ENCODE measurements at places on chromosomes 6 and 20. TPM values are rescaled to one million over a fixed set of nuclear protein-coding genes. Genes with fewer than 3 reads are reported as not detected.
A peak's percentile ranks its signal among the peaks of the same experiment; 100 is the strongest.

DNA sequence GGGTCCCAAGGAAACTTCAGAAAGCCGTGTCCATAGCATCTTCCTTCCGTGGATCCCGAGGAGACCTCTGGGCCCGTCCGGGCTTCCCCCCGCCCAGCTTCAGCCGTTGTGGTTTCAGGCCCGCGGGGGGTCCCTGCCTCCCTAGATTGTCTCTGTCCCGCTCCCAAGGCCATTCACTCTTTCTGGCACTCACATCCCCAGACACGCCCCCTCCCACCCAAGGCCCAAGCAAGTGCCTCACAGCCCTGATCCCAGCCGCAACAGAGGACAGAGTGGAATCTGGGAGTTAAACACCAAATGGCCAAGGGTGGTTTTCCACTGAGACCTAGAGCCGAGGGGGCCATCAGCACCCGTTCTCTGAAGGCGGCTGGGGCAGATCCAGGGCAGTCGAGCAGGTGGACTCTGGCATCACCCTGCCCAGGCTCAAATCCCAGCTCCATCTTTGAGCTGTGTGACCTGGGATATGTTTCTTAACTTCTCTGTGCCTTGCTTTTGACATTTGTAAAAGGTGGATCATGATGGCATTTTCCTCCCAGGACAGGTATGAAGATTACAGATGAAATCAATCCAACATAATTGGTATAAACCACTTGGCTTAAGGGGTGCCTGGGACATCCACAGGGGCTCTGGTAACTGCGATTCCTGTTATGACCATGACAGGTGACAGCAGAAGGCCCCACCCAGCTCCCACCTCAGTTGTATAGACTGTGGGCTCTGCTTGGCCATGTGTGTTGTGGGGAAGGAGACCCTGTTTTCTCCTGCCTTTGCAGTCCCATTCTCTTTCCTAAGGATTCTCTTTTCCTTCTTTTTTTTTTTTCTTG, 48.1 kb downstream of the CTCFL start:
- H3K27me3 ChIP-seq, result no peaks in the 10 kb centered on the region
- DNase-seq, result no peak
- H3K27ac ChIP-seq, result no peak overlapping the region

DNA sequence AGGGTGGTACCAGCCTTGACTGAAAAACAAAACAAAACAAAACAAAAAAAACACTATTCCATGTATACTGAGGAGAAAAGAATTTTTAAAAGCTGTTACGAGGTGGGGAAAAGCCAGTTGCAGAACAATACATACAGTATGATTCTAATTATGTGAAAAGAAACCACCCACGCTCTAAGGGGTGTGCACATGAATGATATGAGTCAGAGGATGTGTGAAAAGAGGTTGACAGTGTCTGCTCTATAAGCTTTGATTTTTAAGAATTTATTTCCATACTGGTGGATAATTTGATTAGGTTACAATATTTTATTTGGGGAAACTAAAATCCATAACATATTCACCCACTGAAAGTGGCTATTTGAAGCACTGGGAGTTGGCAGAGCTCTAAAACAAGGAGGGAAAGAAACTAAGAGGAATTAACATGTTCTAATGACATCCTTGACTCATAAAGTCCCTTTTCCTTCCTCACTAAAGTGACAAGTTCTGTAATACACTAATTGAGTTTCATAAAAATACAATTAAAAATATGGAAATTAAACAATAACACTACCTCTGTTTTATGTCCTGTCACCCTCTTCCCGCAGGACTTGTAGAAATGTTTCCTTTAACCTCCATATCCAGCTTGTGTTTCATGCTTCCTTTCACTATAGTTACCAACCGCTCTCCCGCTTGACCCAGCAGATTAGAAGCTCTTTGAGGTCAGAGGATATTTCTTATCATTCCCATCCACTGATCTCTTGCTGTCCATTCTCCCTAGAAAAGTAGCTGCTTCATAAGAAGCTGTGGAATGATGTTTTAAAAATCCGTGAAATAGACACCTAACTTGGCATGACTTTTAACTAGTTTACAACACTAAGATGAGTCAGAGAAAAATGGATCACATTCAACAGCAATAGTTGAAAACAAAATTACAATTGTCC, 118.6 kb upstream of the CCDC28A start:
- no peak for DNase-seq
- H3K36me3 ChIP-seq, result no peaks in the 10 kb centered on the region
- H3K4me1 ChIP-seq, result no peaks in the 10 kb centered on the region
- no peaks in the 10 kb centered on the region for H3K27me3 ChIP-seq
- H3K27ac ChIP-seq, result no peak overlapping the region

DNA sequence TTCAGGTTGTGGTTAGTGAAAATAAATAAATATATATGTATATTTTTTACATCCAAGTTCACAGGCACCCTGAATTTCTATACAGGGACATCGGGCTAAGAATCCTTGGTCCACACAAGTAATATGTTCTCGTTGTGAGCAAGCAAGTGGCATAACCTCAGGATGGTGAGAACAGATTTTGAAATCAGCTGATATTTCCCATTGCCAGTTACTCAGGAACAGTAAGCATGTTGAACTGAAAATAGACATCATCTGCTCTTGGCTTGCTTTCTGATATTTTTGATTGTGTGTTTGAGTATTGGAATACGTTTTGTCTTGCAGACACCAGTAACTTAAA, 87.7 kb downstream of the TRMT6 start:
- DNase-seq, result no peak
- no peaks in the 10 kb centered on the region for H3K27me3 ChIP-seq
- no peak overlapping the region for H3K27ac ChIP-seq
- H3K4me3 ChIP-seq, result no peak overlapping the region
- H3K4me1 ChIP-seq, result no peaks in the 10 kb centered on the region
- H3K36me3 ChIP-seq, result no peaks in the 10 kb centered on the region

- no peaks in the 10 kb centered on the region for H3K4me1 ChIP-seq
- no peak overlapping the region for H3K27ac ChIP-seq
- H3K4me3 ChIP-seq, result no peak overlapping the region
- H3K36me3 ChIP-seq, result no peaks in the 10 kb centered on the region
These were observed 129.9 kb upstream of the CHD6 start for GRCh38 chr20:41748051-41748450.

- no peaks in the 10 kb centered on the region for H3K4me1 ChIP-seq
- H3K4me3 ChIP-seq, result no peak overlapping the region
- DNase-seq, result no peak
- no peak overlapping the region for H3K27ac ChIP-seq
These were observed 28.8 kb upstream of the SYNJ2 start for GRCh38 chr6:157952861-157953351.

DNA sequence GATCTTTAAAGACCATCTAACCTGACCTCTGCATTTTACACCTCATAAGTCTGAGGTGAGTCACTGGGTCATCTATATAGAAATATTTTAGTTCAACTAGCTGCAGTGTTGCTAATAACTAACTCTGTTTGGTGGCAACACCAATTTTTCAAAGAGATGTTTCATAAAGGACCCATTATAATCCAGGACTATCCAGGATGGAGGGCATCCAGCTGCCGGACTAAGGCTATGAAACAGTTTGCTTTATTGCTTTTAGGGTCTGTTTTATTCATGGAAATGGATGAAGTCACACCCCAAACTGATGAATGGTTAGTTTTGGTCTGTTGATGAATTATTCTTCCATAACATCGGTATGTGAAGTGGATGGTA, 204.2 kb upstream of the GMDS start:
- H3K36me3 ChIP-seq, result no peaks in the 10 kb centered on the region
- H3K4me1 ChIP-seq, result no peaks in the 10 kb centered on the region
- no peak overlapping the region for H3K27ac ChIP-seq
- DNase-seq, result no peak
- H3K4me3 ChIP-seq, result no peak overlapping the region

DNA sequence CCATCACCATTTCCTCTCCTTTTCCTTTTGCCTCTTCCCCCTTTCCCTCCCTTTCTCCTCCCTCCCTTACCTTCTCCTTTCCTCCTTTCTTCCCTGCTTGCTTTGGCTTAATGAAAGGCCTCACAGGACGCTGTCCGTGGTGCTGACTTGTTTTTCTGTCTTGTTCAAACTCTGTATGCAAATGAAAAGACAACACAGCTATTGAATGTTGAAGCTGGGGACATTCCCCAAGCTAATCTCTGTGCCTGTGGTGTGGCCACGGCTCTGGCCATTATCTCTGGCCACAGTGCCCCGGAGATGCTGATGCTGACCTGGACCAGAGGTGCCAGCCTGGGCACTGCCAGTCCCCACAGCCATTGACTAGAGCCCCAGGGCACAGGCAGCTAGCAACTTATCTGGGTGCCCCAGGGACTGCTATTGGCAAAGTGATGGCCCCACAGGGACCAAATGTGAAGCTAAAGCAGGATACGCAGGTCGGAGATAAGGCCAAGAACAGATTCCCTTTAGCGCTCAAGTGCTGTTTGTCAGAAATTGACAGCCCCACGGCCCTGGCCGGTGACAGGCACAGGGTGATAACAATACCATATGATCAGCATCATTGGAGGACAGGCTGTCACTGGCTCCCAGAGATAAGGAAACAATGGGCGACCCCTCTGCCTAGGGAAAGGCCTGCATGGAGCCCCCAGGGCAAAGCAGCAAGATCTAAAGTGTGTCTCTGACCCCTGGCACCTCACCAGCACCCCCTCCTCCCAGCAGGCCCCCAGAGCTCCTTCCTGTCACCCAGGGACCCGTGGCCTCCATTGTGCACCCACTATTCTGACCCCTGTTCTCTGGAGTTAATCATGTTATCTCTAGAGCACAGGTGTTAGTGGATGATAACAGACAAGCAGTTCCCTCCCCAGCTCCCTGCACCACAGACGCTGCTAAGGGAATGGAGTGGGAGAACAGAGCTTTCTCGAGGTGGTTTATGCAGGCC, 31.6 kb upstream of the SLC32A1 start:
- H3K4me1 ChIP-seq, result no peaks in the 10 kb centered on the region
- H3K27ac ChIP-seq, result no peak overlapping the region
- no peaks in the 10 kb centered on the region for H3K36me3 ChIP-seq
- no peaks in the 10 kb centered on the region for H3K27me3 ChIP-seq
- H3K4me3 ChIP-seq, result no peak overlapping the region

DNA sequence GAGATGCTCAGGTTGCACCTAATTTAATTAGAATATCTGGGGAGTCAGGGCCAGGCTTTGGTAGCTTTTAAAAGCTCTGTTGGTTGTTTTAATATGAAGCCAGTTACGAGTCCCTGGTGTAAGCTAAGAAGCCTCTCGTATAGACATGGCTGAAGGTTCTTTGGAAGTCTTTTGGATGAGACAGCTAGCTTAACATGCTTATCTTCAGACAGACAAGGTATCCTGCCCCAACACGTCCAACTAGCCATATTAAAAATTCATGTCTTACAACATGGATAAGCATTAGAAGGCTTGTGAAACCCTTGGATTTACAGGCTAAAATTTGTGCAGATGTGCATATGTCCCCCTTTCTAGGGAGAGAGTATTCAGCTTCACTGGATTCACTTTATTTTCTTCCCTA, 105.7 kb upstream of the KCNK16 start:
- no peak for DNase-seq
- H3K27ac ChIP-seq, result no peak overlapping the region
- H3K4me3 ChIP-seq, result no peak overlapping the region
- H3K27me3 ChIP-seq, result no peaks in the 10 kb centered on the region
- H3K4me1 ChIP-seq, result no peaks in the 10 kb centered on the region

GRCh38 chr6:41576667-41577066, 30.5 kb downstream of the FOXP4 start:
- no peaks in the 10 kb centered on the region for H3K36me3 ChIP-seq
- H3K4me3 ChIP-seq, result no peak overlapping the region
- H3K27ac ChIP-seq, result no peak overlapping the region
- no peaks in the 10 kb centered on the region for H3K4me1 ChIP-seq

- H3K27ac ChIP-seq, result no peak overlapping the region
- no peaks in the 10 kb centered on the region for H3K4me1 ChIP-seq
- no peak overlapping the region for H3K4me3 ChIP-seq
- H3K27me3 ChIP-seq, result no peaks in the 10 kb centered on the region
- DNase-seq, result no peak
These were observed 150.9 kb upstream of the HMGN3 start for GRCh38 chr6:79385333-79385732.

DNA sequence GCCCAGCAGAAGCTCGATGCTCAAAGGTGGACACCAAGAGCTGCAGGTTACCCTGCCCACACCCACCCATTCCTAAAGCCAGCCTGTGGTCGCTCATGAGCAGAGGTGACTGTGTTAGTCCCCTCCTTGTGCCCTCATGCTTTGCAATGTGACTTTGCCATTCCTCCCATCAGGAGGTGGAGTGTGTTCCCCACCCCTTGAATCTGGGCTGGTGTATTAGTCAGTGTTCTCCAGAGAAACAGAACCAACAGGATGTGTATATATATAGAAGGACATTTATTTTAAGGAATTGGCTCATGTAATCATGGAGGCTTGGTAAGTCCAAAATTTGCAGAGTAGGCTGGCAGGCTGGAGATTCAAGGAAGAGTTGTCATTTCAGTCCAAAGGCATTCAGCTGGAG, 54.4 kb upstream of the RNF24 start:
- peak overlapping the region; percentile 99 for H3K27ac ChIP-seq
- DNase-seq, result no peak
- peaks cover 16% of the 10 kb centered on the region for H3K4me1 ChIP-seq
- no peaks in the 10 kb centered on the region for H3K27me3 ChIP-seq
- H3K4me3 ChIP-seq, result no peak overlapping the region

DNA sequence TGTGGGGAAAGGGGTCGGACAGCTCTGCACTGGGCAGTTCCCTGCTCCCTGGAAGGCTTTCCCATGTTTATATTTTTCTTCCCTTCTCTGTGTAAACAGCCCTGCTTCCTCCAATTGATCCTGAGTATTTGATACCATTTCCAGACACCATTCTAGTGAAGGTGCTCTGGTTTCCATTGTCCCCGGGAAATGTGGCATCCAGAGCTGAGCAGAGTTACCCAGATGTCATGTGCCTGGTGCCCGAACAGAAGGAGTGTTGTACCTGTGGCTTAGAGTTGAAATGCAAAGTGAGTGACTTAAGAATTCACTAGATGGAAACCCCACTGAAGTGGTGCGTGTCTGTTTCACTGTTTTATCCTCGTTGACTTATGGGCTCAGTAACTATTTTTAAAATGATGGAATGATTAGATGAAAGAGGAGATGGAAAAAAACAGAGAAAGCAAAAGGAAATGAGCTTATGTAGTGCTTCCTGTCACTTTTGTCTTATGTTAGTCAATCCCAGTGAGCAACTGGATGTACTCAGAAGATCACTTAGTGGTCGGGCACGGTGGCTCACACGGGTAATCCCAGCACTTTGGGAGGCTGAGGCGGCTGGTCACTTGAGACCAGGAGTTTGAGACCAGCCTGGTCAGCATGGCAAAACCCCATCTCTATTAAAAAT, 83.8 kb downstream of the SASH1 start:
- H3K4me3 ChIP-seq, result no peak overlapping the region
- no peak for DNase-seq
- H3K27me3 ChIP-seq, result no peaks in the 10 kb centered on the region
- H3K27ac ChIP-seq, result no peak overlapping the region
- H3K4me1 ChIP-seq, result no peaks in the 10 kb centered on the region

GRCh38 chr6:163323705-163324104, 90.8 kb upstream of the QKI start:
- no peak overlapping the region for H3K4me3 ChIP-seq
- H3K4me1 ChIP-seq, result no peaks in the 10 kb centered on the region
- H3K27me3 ChIP-seq, result no peaks in the 10 kb centered on the region
- no peak for DNase-seq
- H3K36me3 ChIP-seq, result no peaks in the 10 kb centered on the region
- H3K27ac ChIP-seq, result no peak overlapping the region

- H3K4me3 ChIP-seq, result no peak overlapping the region
- H3K27ac ChIP-seq, result no peak overlapping the region
- H3K27me3 ChIP-seq, result no peaks in the 10 kb centered on the region
- H3K36me3 ChIP-seq, result no peaks in the 10 kb centered on the region
- peaks cover 4% of the 10 kb centered on the region for H3K4me1 ChIP-seq
- DNase-seq, result no peak
These were observed 45.0 kb downstream of the EDN1 start for GRCh38 chr6:12335131-12335527.

The ADGRB3 gene
- 5.4 TPM for total RNA-seq

The LTA gene
- not detected for total RNA-seq

The MYH7B gene
- 0.88 TPM for total RNA-seq

The TCEA2 gene
- 45.5 TPM for total RNA-seq
